Activated CD8-positive, alpha-beta memory T cell treated with anti-CD3 and anti-CD28 coated beads for 1 hour (primary cell): ENCODE measurements at places on chromosomes 11 and 22.

DNA sequence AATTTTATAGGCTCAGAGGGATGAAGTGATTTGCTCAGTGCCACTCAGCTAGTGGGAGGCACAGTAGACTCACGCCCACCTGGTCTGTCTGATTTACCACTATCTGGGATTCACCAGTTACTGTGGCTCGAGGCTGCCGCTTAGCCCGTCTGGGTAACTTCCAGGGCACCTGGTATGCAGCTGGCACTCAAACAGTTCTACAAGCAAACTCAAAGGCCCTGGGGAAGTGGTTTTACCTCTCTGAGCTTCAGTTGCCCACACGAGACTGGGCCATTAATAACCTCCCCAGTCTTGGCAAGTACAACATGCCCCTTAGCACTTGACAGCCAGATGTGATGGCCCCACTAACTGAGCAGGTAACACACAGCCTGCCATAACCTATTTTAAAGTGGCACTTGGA lies 2.6 kb downstream of the GDPD5 start:
- no peak for DNase-seq

GRCh38 chr22:29206372-29207242 lies 911 bp downstream of the EMID1 start:
- DNase-seq: no peak

DNA sequence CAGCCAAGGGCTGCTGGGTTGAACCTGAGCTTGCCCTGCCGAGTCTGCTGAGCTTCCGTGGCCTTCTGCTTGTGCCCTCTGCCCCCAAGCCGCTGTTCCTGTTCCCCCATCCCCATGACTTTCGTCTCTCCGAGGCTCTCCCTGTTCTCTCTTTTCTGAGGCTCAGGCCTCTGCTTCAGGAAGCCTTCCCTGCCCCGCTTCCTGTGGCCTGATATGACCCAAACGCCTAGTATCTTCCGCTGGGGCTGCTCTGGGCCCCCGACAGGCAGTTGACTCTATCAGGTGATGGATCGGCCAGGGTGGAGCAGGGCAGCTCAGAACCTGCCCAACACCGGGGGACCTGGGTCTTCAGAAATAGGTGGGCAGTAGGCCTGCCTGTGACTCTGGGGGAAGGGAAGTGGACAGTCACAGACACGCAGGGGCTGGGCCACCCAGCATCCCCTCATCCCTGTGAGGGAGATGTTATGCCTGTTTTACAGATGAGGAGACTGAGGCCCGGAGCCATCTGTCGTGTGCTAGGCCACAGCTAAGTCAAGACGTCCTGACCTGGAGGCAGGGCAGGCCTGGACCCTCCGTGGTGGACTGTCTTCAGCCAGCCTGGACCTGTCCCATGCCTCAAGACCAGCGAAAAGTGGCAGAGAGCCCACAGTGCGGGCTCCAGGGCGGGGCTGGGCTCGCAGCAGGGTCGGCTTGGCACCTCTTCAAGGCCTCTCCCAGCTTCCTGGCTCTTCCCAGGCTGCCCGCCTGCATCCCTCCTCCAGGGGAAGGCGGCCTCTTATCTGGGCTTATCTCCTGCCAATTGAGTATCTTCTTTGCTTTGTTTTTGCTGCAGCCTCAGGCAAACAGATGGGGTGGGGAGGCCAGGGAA lies 16.2 kb downstream of the BAD start:
- no peak for DNase-seq

DNA sequence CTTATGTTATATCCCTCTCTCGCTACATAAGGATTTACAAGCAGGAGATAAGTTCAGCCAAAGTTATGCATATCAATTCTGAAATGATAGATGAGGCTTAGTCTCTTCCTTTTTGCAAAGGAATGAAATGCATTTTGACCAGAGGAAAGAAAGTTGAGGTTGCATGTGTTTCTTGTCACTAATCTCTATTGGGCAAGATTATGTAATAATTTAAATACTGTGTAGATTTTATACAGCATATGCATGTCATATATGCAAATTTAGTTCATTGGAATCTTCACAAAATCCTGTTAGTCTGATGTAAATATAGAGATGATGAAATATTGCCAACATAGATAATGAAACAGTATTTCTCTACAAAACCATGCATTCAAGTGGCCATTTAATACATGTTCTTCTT lies 858.7 kb upstream of the RAG2 start:
- no peak for DNase-seq

DNA sequence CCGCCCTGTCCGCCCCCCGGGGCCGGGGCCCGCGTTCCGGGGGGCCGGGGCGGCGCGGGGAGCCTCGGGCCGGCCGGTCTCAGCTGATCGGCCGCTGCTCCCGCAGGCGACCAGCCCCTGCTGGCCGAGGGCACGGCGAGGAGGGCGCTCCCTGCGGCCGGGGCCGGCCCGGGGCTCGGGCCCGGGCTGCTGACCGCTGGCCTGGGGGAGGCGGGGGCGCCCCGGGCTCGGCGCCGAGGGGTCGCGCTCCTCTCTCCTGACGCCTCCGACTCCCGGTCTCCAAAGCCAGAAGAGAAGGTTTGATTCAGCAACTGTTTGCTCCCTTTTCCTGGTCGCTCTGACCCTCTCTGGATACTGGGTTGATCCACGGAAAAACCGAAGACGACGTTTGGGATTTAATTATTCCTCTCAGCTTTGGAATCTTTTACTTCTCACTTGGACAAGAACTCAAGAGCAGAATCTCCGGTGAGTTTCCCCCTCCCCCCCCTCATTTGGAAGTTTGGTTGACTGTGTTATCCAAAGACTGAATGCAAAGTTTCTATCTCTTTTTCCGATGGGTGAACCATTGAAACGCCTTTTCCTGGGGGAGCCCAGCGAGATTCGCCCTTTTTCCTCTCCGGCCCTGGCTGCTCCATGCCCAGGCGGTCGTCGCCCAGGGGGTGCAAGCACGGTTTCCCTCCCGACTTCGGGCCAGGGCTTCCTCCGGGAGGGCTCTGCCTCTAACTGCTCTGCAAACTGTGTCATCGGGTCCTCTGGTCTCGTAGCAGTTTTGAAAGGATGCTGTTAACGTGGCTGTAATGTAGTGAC lies 725 bp downstream of the KDM2A start:
- DNase-seq: no peak

- no peak for DNase-seq
Observed at GRCh38 chr22:30474683-30475424, 3.0 kb upstream of the SEC14L3 start.

DNA sequence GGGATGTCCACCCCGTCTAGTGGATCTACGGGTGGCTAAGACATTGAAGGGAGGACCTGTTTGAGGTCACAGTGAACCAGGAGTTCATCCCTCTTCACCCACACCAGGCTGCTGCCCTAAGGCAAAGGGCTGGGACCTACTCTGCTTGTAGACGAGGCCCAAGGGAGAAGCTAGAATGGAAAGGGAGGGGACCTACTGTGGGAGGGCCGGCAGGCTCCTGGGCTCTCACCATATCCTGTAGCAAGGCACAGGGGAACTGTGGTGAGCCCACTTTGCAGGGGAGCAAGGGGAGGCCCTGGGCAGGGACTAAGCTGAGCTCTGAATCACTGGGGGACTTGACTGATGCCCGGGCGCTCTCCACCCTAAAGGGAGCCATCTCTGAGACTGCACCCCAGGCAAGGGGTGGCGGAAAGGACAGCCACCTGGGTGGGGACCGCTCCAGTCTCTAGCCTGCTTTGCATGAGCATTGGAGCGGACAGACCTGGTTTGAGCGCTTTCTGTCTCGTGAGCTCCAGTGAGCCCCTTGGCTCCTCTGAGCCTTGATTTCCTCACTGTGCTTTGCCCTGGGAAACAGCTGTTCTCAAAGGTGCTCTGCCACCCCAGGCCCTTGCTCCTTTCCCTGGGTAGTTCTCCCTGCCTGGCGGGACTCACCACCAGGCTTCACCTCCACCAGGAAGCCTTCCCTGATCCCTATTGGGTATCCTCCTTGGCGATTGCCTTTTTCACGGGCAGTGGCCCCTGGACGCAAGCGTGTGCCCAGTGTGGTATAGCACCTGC lies 24.2 kb downstream of the PARVG start:
- no peak for DNase-seq

- DNase-seq: no peak
Observed at GRCh38 chr11:103622296-103622695, 414.1 kb upstream of the DDI1 start.

GRCh38 chr11:71293961-71294782 lies 41.8 kb upstream of the SHANK2 start:
- no peak for DNase-seq

DNA sequence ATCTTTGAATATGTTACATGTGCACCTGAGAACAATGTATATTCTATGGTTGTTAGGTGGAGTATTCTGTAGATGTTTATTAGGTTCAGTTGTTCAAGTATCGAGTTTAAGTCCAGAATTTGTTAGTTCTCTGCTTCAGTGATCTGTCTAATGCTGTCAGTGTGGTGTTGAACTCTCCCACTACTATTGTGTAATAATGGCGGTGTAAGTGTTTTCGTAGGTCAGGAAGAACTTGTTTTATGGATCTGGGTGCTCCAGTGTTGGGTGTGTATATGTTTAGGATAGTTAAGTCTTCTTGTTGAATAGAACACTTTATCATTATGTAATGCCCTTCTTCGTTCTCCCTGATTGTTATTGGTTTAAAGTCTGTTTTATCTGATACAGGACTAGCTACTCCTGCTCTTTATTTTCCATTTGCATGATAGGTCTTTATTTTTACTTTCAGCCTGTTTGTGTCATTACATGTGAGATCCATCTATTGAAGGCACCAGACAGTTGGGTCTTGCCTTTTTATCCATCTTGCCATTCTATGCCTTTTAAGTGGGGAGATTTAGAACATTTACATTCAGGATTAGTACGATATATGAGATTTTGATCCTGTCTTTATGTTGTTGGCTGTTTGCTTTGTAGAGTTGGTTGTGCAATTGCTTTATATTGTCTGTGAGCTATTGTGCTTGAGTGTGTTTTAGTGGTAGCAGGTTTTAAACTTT lies 121.6 kb downstream of the DDX10 start:
- no peak for DNase-seq

- DNase-seq: no peak
Observed at GRCh38 chr22:24185501-24186351, 4.4 kb downstream of the SUSD2 start.

DNA sequence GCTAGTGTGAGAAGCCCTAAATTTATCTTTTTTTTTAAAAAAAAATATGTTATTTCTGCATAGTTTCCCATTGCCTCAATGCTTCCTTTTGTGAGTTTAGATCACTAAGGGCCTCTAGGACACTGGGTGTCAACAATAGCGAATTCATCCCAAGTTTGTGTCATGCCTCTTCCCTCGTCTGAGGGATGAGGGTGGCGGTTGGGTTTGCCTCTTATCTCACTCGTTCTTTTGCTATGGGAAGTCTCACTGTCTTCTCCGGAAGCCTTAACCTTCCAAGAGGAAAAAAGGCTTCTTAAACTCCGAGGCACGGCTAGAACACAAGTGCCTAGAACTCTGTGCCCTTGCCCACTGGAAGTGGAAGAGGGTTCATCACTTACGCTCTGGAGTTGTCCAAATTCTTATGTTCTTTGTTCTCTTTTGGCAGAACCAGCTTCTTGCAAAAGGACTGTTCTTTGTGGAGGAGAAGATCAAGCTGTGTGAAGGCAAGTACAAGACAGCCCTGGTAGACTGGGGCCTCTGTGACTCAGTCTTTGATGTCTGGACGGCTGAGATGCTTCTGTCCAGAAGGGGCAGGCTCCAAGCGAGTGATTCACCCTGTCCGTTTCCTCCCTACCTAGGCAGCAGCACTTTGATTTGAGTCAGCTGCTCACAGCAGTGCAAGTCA lies 78.5 kb downstream of the TRAF6 start:
- no peak for DNase-seq

- no peak for DNase-seq
Observed at GRCh38 chr22:44449061-44449682, 48.9 kb downstream of the RTL6 start.

GRCh38 chr11:126082251-126083109 lies 19.8 kb upstream of the CDON start:
- DNase-seq: no peak

GRCh38 chr11:19050281-19050680 lies 10.2 kb downstream of the MRGPRX2 start:
- no peak for DNase-seq

DNA sequence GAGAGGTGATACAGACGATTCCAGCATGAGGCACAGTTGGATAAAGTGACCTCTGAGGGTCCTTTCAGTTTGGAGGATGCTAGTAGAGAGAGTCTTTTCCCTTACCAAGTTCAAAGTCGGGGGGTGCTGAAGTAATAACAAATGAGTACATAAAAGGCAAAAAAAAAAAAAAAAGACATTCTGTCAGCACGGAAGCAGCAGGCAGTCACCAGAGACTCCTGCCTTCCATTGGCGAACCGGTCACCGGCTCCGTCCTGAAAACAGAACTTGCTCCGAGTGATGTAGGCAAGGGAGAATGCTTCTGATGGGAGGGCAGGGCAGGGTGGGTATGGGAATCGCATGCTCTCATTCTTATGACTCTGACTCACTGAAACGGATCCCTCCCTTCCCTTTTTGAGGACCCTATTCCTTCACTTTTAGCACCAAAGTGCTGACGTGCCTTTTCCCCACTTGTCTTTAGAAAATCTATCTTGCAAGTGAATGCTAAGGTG lies 65.9 kb downstream of the PRR5L start:
- DNase-seq: no peak

GRCh38 chr22:31616315-31616980 lies 45.6 kb downstream of the PISD start:
- DNase-seq: no peak

GRCh38 chr11:65849366-65849765 lies 8.6 kb downstream of the CFL1 start:
- no peak for DNase-seq
